NCI-H1694 treated with DMSO at 0.1 percent for 48 hours (cell line): ENCODE measurements at places on chromosomes 13 and 19.

GRCh38 chr19:28614634-28615545, 598.1 kb downstream of the UQCRFS1 start:
- DNase-seq = no peak

DNA sequence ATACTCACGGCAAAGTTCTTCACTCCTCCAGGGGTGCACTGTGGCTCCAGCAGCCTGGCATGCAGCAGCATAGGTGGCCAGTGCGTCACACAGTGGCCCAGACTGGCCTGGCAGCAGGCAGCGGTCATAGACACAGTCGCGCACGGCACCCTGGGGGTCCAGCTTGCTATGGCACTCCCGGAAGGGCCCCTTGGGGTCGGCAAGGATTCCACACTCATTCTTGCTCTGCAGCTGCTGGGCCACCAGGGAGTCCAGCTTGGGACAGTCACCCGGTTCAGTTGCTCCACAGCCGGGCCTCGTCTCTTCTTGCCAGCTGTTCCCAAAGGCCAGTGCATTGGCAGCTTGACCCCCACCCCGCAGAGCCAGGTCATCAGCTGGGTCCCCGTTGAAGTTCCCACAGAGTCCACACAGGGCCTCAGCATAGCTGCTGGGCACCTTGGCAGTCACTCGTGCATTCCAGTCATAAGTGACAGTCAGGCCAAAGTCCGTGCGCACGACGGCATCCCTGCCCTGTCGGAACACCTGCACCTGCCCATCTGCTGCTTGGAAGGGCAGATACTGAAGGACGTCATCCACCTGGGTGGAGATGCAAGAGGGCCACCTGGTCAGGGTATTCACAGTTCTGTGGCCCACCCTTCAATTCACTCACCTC, 20.6 kb downstream of the FCGBP start:
- DNase-seq = no peak

GRCh38 chr19:56170261-56170660, 5.5 kb upstream of the GALP start:
- no peak for DNase-seq

DNA sequence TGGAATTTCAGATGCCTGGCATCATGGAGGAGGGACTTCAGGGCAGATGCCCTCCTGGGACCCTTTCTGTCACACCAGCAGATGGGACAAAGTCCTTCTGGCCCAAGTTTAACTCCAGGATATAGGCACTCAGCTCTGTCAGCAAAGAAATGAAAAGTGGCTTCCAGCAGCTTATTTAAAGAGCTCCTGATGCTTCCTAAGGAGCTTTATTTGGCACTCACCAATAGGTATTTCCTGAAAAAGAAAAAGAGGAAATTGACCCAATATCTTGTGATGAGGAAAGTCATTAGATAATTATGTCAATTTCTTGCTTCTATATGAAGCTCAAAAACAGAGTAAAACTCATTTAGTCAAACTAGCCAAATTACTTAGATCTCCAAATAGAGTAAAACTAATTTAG, 224.6 kb downstream of the RAP2A start:
- DNase-seq = no peak

GRCh38 chr19:4061683-4062418, 4.8 kb downstream of the ZBTB7A start:
- no peak for DNase-seq

DNA sequence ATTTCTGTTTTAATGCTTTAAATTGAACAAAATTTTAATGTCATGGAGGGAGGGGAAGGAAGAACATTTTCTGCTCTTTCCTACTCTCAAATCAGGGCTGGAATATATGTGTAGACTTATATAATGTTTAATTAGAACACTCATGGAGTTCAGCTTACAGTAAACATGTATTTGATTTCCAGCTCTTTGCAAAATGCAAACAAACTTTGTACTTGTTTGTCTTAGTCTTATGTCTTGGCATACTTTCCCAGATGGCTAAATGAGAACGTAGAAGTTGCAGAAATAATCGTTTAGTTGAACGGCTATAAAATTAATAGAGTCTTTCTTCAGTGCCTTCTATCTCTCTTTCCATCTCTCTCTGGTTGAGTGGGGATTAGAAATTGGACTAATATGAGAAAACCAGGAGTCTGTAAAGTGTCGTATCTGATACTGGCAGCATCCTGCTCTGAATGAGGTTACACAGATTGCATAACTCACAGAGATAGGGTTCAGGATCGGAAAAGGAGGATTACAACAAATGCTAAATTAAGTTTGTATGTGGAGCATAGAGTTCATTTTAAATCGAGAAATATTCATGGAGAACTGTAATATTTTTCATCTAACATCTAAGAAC, 82.3 kb downstream of the FGF9 start:
- no peak for DNase-seq
